ENCODE measurements at places on chromosomes 7 and 10.

- DNase-seq = no peak
Measured at GRCh38 chr7:6589151-6589828, 531 bp upstream of the INTS15 start.

- DNase-seq = no peak
Measured at GRCh38 chr10:128734161-128734560, 607.9 kb upstream of the MKI67 start.

GRCh38 chr7:106041140-106041717 is 70.9 kb downstream of the SYPL1 start:
- peak; percentile 30 for DNase-seq

- no peak for DNase-seq
Measured at GRCh38 chr10:64156166-64156565, 635.0 kb downstream of the REEP3 start.

DNA sequence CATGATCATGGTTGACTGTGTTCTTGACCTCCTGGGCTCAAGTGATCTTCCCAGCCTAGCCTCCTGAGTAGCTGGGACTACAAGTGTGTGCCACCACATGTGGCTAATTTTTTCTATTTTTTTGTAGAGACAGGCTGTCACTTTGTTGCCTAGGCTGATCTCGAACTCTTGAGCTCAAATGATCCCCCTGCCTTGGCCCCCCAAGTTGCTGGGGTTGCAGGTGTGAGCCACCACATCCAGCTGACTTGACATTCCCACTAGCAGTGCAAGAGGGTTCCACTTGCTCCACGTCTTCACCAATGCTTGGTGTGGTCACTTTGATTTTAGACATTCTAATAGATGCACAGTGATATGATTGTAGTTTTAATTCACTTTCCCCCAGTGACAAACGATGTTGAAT is 25.1 kb downstream of the CYP26A1 start:
- DNase-seq = no peak

DNA sequence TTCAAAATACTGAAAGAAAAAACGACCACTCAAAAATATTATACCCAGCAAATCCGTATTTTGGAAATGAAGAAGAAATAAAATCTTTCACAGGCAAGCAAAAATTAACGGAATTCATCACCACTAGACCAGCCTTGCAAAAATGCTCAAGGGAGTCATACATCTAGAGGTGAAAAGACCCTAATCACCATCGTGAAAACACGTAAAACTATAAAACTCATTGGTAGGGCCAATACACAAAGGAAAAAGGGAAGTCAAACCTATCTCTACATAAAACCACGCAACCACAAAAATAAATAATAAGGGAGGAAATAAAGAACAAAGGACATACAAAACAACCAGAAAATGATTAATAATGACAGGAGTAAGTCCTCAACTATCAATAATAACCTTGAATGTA is 6.6 kb upstream of the AKR1B1 start:
- no peak for DNase-seq

Data from stimulated activated CD4-positive, alpha-beta T cell treated with anti-CD3 and anti-CD28 coated beads, Interleukin-12 subunit alpha, Interleukin-12 subunit beta, amount 100 ng/mL, for 4 hours (primary cell).